ENCODE measurements at places on chromosomes 2 and 18. TPM values are rescaled to one million over a fixed set of nuclear protein-coding genes. Genes with fewer than 3 reads are reported as not detected.

Gene LCT
- total RNA-seq = 0.08 TPM

Gene HMSD
- total RNA-seq = 0.78 TPM

Gene AFF3
- 5.7 TPM for total RNA-seq

Gene SPR
- 12.8 TPM for total RNA-seq

Gene OR6B2
- not detected for total RNA-seq

Gene SCYGR4
- total RNA-seq = not detected

Gene LHCGR
- not detected for total RNA-seq

Gene TRIM43
- total RNA-seq = not detected

Gene PLCD4
- total RNA-seq = 9.3 TPM

Data from epithelial cell of alveolus of lung (primary cell).